ENCODE measurements at places on chromosomes 2 and 18.

- DNase-seq = no peak
Observed at GRCh38 chr2:107469437-107469995, 357.2 kb upstream of the RGPD4 start.

GRCh38 chr2:45585267-45585861 lies 25.7 kb downstream of the SRBD1 start:
- DNase-seq = peak; percentile 88

DNA sequence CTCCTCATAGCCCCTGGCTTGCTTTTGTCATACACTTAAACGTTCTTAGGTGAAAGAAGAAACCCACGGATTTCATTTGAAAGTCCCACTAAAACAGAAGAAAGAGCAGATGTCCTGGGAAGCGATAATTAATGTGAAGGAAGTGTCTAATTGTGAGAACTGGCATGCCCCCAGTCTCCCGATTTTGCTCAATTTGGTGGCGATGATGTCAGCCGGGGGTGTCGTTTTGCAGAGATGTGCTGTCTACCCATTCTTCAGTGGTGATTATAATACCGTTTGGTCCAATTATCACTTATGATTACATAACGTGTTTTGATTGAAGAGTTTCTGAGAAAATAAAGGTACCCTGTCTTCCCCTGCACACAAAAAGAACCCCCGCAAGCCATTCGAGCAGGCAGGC lies 103.1 kb downstream of the RTN4 start:
- no peak for DNase-seq

DNA sequence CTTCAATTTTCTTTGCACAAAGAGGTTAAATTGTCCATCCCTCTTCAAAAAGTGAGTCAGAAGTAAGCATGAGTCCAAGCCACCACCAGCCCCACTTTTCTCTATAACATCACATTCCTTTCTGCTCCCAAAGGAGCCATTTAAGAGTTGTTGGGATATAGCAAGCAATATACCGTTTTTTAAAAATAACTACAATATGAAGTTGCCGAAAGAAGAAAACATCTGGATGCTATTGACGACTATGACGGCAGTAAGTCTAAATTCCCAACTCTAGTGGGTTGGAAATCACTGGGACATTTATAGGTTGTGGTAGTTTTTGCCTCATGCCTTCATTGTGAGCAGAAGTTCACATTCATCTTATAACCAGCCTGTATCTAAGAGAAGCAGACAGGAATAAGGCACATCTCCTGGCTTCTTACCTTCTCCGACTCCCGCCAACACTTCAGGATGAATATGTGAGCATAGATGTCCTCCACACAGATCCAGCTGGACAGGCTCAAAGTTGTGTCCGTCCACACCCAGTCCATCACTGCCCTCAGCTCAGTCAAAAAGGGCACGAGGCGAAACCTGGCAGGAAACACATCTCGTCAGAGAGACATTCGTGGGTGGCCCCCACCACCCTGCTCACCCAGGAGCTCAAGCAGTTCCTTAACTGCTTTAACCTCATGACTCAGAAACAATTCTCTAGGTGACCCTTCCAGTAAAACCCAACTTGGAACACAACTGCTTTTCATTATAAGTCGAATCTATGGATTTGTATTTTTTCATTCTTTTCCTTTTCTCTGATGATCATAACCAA lies 163.6 kb downstream of the NAPG start:
- DNase-seq = no peak

DNA sequence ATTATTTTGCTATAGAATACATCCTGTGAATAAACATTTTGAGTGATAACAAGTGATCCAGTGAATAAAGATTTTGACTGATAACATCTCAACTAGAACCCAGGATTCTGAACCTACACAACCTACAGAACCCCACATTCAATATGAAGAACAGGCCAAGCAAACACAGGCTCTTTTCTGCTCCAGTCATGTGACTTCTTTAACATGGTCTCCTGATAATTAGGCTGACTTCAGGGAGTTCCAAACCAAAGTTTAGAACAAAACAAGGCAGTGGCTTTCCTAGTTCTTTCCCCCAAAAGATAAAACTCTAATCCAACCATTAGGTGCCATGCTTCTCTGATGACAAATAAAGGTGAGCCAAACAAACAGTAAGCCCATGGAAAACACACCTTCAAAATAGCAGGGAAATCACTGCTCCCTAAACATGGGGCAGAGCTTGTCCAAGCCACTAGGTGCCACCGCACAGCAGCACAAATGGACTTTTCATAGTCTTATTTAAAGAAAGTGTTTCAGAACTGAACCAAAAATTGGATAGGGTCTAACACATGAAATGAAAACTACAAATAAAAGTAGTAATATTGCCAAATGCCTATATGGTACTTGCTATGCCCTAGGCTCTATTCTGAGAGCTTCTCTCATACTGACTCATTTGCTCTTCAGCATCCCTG lies 95.3 kb downstream of the EVA1A start:
- DNase-seq = no peak
